Suppressor macrophage treated with lipopolysaccharide for 1 hour (primary cell): ENCODE measurements at places on chromosomes 12 and 14.

DNA sequence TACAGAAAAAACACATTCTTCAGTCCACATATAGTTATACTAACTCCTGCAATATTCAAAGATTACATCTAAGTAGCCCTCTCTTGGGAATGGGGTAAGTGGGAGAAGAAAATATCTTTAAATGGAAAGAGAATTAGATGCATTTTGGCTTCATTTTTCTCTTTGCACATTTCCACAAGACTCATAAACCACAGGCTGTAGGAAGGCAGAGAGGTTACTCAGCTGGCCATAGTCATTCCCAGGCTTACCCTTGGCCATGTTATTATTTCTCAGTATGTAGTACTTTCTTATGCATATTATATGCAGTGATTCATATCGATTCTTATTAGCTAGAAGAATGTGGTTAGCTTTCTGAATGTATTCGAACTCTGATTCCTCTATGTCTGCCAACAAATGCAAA is 92.2 kb downstream of the PTPRR start:
- DNase-seq: no peak

DNA sequence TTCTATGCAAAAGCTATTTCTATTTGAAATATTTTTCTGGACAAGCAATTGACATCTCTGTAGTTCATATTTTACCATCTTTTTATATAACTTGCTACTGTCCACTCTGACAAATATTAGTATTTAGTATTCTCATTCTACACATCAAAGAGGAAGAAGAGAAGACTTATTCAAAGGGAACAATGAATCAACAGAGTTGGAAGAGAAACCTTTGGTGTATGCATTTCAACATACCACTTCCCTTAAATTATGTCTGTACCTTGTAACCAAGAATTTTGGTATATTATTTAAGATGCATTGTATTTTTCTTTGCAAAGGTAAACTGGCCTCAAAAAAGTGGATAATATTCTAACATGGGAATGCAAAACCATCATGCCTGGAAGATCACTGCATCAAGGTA is 72.1 kb upstream of the DUSP6 start:
- DNase-seq: no peak

- no peak for DNase-seq
These were observed 87.3 kb upstream of the PLEKHA5 start for GRCh38 chr12:19042221-19042620.

DNA sequence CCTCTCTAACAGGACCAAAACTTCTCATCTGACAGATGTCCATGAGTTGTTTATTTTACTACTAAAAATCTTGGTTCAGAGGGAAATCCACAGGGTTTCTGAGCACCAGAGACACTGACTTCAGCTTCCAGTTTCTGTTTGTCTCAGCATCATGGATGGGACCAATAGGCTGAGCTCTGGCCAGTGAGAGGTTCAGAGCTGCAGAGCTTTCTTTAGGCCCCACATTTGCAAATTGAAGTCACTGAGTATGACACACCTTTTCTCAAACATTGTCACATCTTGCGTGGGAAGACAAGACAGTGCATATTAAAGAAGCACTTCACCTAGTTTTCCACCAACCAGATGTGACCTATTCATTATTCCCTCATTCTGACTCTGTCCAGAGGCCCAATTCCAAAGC is 45.2 kb downstream of the RDH12 start:
- no peak for DNase-seq

GRCh38 chr12:43638806-43639205 is 86.8 kb upstream of the ADAMTS20 start:
- DNase-seq: no peak

GRCh38 chr14:77979666-77980351 is 179.9 kb downstream of the ADCK1 start:
- no peak for DNase-seq

DNA sequence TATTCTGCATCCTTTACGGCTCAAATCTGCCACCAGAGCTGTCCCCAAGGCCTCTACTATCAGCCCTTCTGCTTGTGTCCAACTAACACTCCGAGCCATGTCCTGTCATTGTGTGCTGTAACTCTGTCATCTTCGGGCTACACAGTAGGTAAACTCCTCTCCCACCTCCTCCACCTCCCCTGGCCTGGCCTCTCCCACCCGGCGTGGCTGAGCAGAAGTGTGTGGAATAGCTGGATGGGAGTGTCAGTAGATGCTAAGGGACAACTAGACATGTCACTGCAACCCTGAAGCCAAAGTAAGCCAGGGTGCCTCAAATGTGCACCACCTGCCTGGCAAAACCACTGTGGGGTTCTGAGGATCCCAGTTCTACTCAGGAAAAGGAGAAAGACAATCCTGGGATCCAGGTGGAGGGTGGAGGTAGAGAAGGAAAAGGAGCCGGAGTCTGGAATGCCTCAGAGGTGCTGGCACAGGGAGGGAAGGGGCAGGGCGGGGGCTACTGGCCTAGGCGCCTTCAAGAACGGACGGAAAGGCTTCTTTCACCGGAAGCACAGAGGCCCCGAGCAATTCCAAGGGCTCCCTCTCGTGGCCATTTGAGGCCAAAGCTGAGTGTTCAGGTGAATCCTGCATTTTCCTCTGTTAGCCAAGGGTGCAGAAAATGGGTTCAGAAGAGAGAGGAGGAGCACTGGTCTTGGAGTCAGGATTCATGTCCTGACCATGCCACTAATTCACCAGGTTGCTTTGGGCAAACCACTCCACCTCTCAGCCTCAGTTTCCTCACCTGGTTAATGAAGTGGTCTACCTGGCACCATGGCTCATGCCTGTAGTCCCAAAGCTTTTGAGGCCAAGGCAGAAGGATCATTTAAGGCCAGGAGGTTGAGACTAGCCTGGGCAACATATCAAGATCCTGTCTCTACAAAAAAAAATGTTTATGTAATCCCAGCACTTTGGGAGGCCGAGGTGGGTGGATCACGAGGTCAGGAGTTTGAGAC is 20.5 kb upstream of the FAM181A start:
- DNase-seq: peak; percentile 68

DNA sequence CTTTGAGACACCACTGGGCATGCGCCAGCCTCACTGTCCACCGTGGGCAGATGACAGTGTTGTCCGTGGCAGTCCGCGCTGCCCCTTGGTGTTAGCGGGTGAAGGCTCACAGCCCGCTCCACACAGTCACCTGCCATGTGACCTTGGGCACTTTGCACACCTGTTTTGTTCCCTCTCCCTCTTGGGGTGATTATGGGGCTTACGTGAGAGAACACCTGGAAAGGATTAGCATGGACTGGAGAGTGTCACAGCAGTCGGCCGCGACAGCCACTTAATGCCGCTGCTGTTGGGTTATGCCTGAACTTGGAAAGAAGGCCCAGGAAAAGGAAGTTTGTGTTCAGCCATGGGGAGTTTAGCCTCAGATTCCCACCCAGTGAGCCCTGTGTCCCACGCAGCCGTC is 94.2 kb downstream of the DDX51 start:
- DNase-seq: no peak

DNA sequence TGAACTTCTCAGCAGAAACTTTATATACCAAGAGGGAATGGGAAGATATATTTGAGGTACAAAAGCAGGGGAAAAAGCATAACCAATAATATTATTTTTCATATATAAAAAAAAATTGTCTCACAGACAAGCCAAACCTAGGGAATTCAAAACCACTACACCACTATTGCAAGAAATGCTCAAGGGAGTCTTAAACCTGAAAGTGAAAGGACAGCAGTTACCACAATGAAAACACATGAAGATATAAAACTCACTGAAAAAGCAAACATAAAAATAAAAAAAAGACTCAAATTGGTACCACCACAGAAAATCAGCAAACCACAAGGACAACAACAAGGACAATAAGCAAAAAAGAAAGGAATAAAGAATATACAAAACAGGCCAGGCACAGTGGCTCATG is 131.9 kb downstream of the CEP128 start:
- DNase-seq: no peak

DNA sequence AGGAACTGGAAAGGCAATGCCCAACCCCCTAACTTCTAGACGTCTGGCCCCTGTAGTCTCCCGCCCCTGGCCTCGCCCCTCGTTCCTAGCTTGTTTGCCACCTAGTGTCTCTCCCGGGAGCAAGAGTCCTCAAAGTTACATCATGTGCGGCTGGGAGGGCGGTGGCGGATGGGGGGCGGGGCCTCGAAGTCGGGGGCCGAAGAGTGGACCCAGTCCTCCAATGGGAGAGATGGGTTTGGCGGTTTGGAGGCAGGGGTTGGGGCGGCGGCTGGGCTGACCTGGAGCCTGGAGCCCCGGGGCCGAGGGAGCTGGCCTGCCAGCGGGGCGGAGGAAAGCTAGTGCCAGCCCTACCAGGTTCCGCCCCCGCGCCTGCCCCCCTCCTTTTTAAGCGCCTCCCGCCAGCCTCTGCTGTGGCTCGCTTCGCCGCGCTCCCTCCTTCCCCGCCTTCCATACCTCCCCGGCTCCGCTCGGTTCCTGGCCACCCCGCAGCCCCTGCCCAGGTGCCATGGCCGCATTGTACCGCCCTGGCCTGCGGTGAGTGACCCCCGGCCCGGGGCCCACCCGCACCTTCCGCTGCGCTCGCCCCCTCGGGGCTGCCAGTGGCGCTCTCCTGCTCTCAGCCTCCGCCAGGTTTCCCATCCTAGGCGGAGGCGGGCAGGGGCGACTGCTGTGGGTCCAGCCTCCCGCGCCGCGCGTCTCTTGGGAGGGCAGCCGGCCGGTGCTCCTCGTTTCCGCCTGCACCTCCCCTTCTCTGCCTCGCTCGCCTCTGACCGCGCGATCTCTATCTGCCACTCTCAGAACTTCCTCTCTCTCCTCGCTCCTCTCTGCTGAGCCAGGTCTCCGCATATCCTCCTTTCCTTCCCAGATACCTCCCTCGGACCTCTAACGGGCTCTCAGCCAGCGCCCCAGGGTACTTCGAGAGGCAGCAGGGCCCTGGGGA is at the start of gene PCK2:
Gene PCK2 (plus strand): TSS at position 411 of the 940 bp plus-strand sequence. CDS start 95 bp downstream, at position 506.
- DNase-seq: peak; percentile 97

GRCh38 chr14:35337269-35338255 is 45.4 kb downstream of the PSMA6 start:
- no peak for DNase-seq

- DNase-seq: no peak
These were observed 99.9 kb downstream of the RAD51B start for GRCh38 chr14:67919259-67920032.
